ENCODE measurements at places on chromosomes 12 and 14.

- peak; percentile 80 for DNase-seq
These were observed 464.6 kb downstream of the PCNX1 start for GRCh38 chr14:71371711-71372396.

- DNase-seq: no peak
These were observed 1043.0 kb downstream of the AACS start for GRCh38 chr12:126108247-126108646.

GRCh38 chr12:27031531-27031930 is 9.2 kb downstream of the MED21 start:
- no peak for DNase-seq

DNA sequence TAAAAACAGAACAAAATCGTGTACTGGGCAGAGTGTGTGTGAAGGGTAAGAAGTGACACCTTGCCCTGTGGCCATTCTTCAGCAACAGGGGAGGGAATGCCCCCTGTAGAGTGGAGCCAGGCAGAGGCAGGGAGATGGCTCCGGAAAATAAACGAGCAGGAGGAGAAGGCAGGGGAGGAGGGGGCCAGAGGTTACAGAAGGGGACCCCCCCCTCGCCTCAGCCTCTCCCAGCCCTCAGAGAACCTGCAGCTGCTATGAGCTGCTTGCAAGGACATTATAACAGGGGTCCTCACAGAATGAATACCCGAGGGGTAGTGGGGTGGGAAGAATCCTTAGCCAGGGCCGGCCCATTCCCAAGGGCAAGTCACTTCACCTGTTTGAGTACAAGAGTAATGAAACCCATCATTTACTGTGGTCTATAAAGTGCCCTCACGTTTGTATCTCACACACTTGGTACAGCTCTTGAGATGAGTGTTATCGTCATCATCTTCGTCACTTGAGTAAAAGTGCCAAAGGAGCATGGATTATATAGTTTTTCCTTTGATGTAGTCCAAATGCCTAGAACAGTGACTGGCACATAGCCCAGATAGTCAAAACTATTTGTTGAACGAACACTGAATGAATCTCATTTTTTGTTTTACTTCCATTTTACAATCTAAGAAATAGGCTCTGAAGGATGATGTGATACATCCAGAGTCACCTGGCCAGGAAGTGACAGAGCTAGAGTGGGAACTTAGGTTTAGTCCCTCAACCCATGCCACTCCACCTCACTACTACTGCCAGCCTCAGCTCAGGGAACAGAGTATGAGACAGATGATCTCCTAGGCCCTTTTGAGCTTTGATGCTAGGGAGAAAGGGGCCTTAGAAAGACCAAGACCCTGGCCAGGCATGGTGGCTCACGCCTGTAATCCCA is 14.5 kb downstream of the SCNN1A start:
- no peak for DNase-seq

GRCh38 chr12:101330631-101331030 is 50.7 kb downstream of the UTP20 start:
- no peak for DNase-seq

GRCh38 chr12:120290609-120291305 is 946 bp downstream of the RNU4-2 start:
- DNase-seq: peak; percentile 22

DNA sequence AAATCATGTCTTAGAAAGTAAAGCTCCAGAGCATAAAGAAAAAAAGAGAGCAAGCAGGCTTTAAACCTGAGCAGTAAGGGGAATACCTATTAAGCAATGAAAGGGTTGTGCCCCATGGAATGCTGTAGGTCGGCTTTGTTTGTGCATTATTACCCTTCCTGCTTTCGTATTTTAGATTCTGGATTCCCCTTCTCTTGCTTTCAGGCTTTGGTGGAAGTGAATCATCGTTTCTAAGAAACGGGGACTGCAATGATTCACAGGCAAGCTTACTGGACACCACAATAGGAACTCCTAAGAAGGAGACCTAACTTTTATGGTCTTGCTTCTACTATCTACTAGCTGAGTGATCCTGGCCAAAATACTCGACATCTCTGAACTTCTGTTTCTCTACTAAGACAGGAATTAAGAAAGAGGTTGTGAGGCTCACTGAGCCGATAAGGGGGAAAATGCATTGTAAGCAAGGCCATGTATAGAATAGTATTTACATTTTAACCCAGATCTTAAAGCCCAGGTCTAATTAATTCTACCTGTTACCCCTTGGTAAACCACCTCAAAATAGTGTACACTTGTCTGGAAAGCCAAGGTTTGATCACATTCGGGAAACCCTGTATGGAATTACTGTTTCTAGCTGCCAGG is 1.2 kb upstream of the BMAL2 start:
- peak; percentile 93 for DNase-seq

- no peak for DNase-seq
These were observed 1098.0 kb downstream of the BCL11B start for GRCh38 chr14:98174041-98174440.

DNA sequence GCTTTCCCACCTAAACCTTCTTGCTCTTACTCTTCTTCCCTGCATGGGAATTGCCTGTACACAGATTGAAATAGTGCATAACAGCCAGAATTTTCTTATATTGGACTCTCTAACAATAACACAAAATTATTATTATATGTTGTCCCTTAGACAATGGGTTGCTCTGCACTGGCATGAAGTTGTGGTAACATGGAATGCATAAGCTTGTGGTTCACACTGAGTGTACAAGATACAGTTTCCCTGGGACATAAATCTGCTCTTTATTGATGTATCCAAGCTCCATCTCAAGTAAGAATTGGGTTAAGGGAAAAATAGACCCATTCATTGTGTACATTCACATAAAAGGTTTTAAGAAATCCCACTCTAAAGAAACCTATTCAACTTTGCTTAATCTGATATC is 114.4 kb upstream of the NTF3 start:
- DNase-seq: no peak

DNA sequence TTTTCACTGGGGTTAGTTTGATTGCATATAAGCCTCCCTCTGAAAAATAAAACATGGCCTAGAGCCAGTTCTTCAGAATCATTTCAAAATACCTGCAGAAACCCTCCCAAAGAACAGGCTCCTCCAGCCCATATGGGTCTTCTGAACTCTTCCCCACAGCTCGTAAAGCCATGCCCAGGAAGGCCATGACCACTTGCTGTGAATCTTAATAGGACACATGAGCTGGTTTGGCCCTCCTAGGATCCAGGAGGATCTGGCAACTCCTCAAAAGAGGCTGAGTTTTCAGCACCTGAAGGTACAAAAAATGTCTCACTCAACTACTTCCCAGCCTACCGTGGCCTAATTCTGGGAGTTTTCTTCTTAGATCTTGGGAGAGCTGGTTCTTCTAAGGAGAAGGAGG is 2.4 kb downstream of the MYBPC1 start:
- no peak for DNase-seq

- DNase-seq: no peak
These were observed 9.4 kb upstream of the GPR132 start for GRCh38 chr14:105074601-105075053.

GRCh38 chr12:13897811-13898210 is 83.6 kb downstream of the GRIN2B start:
- no peak for DNase-seq

DNA sequence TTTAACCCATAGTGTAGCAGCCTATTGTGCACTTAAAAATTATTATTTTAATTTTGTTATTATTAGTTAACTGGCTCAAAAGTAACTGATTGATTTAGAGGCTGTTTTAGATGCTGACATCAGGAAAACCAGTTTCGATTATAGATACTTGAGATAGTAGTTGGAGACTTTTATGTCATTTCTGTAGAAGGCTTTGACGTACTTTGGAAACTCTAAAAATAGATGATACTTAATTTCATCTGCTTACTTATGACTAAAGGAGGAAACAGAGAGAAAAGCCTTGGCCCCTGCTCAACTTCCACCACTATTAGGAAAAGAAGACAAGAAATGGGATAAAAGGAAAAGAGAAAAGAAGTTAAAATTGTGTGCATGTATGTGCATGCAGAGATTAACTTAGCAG is 219.3 kb upstream of the HMGA2 start:
- peak; percentile 44 for DNase-seq

DNA sequence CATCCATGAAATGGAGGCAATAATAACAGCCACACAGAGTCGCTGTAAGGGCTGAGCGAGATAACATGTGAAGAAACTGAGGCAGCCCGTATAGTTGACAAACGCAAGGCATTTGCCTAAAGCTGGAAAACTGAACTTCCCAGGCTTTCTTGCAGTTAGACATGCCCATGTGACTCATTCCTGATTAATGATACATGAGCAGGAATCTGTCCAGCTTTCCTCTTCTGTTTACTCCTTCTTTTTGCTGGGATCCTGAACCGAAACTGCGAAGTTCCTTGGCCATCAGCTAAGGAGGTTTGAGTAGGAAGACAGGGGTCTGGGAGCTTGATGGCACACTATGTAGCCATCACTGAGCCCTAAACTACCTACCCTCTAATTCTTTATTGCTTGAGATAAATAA is 52.2 kb downstream of the ST8SIA1 start:
- DNase-seq: peak; percentile 73

DNA sequence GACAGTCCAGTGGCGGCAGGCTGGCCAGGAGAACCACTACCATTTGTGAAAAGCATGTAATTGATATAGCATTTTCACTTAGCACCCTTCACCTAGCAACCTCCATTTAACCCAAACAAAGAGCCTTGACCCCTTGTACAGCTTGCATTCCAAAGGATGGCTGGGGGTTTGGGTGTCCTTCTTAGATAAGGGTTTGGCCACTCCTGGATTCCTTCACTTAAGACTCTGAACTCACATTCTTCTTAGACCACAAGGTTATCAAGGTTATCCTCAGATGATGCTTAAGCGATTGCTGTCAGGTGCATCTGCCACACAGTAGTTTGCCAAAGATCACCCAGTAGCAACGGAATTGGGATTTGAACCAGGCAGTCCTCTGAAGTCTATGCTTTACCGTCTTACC is 102.8 kb downstream of the ZNF664 start:
- no peak for DNase-seq

DNA sequence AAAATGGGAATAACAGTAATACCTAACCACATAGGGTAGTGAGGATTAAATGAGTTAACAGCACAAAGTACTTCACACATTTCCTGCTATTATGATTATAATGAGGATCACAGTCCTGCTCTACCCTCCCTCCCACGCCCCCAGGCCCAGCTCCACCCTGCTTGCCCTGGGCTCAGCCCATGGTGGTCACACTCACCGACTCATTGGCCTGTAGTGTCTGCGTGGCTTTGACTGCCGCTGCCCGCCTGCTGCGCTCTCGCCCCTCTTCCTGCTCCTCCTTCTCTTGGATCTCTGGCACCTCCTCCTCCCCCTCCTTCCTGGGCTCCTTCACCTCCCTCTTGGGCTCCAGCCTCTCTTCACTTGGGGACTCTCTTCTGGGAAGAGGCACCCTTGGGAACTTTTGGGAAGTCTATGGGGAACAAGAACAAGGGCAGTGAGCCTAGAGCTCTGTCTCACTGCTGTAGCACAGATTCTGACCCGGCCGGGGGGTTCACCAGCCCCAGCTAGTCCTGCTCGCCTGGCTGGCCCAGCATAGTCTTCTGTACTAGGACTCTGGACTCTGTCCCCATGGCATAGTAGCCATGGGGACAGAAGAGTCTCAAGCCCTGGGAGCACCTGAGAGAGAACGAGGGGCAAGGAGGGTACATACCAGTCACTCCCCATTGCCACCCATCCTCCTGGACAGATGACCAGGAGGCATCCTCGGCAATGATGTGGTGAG is 7.1 kb upstream of the PNMA1 start:
- no peak for DNase-seq

GRCh38 chr12:113239811-113240331 is 18.6 kb downstream of the TPCN1 start:
- DNase-seq: no peak

DNA sequence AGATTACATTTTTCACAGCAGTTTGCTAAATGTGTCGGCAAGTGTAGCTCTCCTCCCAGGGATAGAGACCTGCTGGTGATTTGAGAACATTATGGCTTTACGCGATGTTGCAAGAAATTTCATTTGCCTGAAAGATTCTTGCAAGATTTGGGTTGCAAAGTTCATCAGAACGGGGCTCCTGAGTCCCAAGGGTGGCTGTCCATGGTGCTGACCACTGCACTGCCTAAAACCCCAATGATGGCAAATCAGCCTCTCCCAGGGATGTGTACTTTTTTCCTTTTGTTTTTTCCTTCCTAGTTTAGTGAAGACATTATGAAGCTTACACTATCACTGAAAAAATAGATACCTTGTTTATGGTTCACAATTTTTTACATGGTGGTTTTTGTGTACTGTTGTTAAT is 85.4 kb downstream of the WSCD2 start:
- DNase-seq: peak; percentile 9

GRCh38 chr12:92886131-92886530 is 43.0 kb downstream of the EEA1 start:
- DNase-seq: no peak

DNA sequence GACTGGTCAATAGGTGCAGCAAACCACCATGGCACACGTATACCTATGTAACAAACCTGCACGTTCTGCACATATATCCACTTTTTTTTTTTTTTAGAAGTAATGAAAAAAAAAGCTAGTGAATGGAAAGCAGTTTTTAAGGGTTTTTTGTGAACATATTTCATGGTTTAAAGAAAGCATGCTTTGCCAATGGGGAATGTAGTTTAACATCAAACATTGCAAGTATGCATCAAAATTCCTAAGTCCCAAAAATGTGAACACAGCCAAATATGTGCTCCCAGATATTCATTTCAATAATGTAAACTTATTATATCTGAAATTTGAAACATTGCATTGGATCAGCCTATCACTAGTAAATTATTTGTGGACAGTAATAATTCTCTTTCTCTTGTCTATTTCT is 710.4 kb upstream of the FLRT2 start:
- DNase-seq: no peak

- no peak for DNase-seq
These were observed 477.0 kb downstream of the DPF3 start for GRCh38 chr14:72416892-72417291.

DNA sequence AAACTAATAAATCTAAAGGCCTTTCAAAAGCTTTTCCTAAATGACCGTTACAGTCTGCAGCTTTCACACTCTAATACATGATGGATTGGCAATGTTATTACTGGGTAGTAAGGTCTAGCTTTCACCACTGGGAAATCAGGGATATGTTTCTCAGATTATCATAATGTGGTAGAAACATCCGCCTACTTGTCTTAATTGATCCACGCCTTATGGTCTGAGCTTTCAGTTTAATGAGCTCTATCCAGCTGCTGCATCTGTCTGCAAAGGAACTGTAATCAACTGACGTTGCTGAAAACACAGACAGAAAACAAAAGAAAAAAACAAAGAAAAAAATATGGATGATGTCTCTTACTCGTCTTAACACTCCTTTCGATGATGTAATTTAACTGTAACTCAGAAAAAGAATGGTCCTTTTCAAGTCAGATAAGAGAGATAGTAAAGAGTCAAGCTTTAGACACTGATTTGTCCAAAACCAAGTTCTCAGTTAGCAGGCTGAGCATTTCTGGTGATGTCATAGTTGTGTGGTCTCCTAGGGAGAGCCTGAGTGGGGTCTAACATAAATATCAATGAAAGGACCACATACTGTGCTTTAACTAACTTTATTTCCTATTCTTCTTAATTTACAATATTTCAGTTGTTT is 85.9 kb downstream of the C2CD5 start:
- no peak for DNase-seq

- DNase-seq: no peak
These were observed 117.3 kb upstream of the LMNTD1 start for GRCh38 chr12:25670076-25671055.

GRCh38 chr14:22122829-22123560 is 449.4 kb upstream of the OR4E1 start:
- no peak for DNase-seq

Measured in endothelial cell of umbilical vein (primary cell).